ENCODE measurements at places on chromosomes 2 and 18. TPM values are rescaled to one million over a fixed set of nuclear protein-coding genes. Genes with fewer than 3 reads are reported as not detected.

LYPD1 gene
- total RNA-seq, result 18.2 TPM

DSG4 gene
- total RNA-seq, result 0.02 TPM

PUS10 gene
- 2.1 TPM for total RNA-seq

ANKRD39 gene
- total RNA-seq, result 19.0 TPM

ARMC9 gene
- total RNA-seq, result 14.7 TPM

FEV gene
- total RNA-seq, result not detected

SCN1A gene
- total RNA-seq, result not detected

LRP2 gene
- total RNA-seq, result 0.06 TPM

CFAP65 gene
- total RNA-seq, result 0.15 TPM
